ENCODE measurements at places on chromosomes 2 and 18.

GRCh38 chr18:22872900-22873537, 60.1 kb upstream of the RBBP8 start:
- no peak for DNase-seq

GRCh38 chr18:33841221-33841967, 263.4 kb downstream of the ASXL3 start:
- no peak for DNase-seq

DNA sequence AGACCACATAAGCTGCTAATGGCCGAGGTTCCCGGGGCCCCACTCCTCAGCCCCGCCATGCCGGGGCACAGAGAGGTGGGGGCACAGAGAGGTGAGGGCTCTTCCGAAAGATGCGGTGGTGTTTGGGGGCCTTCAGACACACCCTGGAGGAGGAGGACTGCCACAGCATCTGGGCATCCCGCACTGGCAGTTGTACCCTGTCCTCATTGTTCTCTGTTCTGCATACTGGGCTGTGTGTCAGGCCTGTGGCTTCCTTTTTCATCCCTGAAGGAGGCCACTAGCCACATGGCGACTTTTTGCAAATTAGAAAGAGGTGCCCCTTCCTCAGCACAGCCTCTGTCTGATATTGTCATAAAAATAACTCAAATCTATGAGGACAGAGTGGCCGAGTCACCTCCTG, 150.1 kb downstream of the CTIF start:
- DNase-seq = no peak

DNA sequence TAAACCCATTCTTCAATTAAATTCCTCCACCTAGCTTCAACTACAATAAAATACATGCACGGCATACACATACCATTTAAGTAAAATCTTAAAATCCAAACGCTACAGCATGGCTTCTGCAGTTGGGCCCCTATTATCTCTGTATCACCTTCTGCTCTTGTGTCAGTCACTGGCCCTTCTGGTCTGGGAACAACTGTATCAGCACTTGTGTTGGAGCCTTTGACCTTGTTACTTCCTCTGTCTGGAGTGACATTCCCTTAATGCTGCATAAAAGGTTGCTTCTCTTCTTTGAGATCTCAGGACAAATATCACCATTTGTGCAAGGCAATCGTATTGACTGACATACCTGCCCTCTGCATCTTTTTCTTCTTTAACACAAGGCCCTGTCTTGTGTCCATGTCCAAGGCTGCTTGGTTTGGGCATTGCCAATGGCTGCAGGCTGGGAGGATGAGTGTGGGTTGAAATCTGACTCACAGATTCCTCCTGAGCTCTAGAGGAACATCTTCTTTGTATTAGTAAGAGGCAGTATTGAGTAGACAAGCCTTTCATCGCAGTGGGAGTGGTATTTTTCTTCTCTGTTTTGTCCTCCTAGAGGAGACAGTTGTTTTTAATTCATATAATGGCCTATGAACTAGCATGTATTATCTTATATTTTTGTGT, 267.8 kb upstream of the TRIB2 start:
- no peak for DNase-seq

- no peak for DNase-seq
Measured at GRCh38 chr2:61770746-61771145, 83.1 kb downstream of the FAM161A start.

DNA sequence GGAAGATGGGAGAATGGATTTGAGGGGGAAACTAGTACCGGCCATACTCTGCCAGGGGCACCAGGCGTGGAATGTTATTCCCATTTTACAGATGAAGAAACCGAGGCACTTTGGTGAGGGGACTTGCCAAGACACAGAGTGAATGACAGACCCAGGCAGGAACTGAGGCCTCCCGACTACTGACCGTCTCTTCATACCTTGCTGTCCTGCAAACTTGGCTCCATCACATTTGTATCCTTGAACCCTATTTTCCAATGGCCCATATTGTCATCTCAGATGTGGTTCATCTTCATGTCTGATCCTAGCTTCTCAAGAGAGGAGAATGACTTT, 6.2 kb upstream of the TFCP2L1 start:
- no peak for DNase-seq

GRCh38 chr18:70455731-70456130, 166.9 kb downstream of the SOCS6 start:
- DNase-seq = no peak

DNA sequence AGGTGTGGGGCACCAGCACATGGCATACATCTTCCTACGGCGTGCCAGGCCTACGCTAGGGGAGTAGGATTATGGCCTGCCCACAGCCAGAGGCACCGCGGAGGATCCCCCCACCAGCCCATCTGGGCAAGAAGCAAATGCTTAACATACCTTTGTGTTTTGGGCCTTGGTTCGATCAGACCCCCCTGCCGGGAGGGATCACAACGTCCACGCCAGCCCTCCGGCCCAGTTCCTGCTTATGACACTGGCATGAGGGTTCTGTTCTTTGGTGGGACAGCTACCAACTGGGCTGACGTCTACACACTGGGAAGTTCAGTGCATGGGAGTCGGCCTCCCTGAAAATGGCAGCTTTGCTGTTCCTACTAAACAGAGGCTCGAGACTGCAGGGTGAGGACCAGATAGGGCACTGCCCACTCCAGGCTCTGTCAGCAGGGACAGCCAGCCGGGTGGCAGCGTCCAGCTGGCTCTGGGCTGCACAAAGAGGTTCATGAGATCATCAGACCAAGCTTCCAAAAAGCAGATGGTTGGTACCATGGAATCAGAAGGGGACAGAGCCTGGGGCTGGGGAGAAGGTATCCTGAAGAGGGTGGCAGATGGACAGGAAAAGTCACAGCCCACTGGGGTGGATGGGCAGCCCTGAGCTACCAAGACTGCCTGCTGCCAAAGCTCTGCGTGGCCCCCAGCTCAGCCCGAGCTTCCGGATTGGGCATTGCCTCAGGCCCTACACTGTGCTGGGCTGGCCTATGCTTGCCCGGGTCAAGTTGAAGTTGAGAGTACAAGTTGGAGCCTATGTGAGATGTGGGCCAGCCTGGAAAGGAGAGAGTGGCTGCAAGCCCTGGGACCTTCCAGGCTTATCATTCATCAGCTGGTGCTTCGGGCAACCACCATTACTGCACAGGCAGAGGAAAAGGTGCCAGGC, 61.7 kb upstream of the TEX51 start:
- DNase-seq = no peak

DNA sequence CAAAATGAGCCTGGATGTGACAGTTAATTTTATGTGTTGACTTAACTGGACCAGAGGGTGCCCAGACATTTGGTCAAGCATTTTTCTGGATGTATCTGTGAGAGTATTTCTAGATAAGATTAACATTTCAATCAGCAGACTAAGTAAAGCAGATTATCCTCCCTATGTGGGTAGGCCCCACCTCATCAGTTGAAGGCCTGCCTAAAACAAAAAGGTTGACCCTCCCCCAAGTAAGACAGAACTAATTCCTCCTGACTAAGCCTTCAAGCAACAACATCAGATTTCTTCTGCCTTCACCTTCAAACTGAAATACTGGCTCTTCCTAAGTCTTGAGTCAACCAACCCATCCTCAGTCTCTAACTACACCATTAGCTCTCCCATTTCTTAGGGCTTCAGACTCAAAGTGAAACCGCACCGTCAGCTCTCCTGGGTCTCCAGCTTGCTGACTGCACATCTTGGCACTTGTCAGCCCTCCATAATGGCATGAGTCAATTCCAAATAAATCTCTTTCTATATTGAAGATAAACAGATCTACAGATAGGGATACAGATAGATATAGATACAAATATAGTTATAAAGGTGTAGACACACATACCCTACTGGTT, 47.9 kb downstream of the MEMO1 start:
- DNase-seq = no peak

DNA sequence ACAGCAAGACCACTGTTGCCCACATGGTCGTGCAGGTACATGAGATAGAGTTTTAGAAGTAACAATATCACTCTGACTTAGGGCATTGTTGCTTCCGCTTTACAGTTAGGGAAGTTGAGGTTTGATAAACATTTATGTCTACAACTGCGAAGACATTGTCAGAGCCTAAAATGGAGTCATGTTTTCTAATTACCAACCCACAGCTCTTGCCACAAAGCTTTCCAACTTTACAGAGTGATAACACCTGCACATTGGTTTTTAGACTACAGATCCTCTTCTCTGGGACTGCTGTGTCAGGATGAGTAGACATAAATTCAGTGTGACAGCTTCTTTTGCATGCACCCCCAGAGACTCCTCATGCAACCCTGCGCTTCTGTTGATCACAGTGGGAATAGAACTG, 119.0 kb downstream of the FEZ2 start:
- DNase-seq = no peak

DNA sequence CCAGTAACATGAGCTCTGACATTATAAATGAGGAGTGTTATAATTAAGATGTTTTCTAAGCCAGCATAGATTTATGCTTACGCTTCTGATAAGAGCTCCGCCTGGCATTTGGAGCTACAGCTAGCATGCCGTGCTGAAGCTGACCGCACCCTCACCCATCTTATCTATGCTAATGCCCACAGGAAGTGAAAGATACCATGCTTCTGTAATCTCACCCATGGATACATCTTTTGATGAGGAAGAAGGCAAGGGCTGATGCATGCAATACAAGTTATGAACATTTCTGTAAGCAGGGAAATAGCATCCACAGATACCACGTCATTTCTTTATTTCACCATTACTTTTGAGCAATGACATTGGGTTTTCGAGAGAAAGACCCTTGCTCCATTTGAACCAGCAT, 82.3 kb downstream of the ARL4C start:
- DNase-seq = no peak

- no peak for DNase-seq
Measured at GRCh38 chr2:30499681-30500080, 52.6 kb downstream of the LCLAT1 start.

DNA sequence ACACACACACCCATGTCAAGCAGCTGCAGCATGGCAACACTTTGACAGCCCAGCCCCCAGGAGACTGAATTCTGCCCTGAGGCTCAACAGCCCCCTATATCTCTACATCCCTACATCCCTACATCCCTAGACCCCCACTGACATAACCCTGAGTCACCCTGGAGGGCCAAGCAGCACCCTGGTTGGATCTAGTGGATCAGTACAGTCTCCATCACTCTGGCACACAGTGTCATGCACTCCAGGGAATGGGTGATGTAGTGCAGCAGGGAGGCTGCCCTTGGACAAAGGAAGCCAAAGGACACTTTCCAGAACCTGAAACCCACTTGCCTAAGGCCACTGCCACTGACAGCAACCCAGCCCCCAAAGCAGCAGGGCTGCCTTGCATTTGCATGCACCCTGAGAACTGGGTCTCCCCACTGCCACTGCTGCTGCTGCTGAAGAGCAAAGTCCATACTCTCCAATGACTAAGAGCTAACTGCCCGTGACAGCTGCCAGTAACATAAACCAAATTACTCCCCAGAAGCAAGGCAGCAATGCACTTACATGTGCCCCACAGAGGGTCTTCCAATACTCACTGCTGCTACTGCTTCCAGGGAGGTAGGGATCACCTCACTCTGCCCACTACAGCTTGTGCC, 681.6 kb upstream of the KLHL29 start:
- DNase-seq = no peak

DNA sequence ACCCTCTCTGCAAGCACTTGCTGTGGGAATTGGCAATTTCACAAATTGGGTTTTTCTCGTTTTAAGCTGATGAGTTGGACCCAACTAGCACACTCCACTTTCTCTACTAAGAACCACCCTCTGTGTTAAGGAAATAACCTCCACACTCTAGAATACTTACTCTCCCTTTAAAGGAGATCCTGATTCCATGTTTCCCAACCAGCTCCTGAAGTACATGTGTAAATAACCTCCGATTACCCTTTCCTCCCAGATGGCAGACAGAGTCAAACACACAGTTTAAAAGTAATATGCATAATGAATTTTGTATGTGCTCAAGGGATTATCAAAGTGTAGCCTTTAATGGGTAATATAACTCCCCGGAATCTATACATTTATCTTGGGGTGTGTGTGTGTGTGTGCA, 171.3 kb upstream of the OSR1 start:
- DNase-seq = no peak

DNA sequence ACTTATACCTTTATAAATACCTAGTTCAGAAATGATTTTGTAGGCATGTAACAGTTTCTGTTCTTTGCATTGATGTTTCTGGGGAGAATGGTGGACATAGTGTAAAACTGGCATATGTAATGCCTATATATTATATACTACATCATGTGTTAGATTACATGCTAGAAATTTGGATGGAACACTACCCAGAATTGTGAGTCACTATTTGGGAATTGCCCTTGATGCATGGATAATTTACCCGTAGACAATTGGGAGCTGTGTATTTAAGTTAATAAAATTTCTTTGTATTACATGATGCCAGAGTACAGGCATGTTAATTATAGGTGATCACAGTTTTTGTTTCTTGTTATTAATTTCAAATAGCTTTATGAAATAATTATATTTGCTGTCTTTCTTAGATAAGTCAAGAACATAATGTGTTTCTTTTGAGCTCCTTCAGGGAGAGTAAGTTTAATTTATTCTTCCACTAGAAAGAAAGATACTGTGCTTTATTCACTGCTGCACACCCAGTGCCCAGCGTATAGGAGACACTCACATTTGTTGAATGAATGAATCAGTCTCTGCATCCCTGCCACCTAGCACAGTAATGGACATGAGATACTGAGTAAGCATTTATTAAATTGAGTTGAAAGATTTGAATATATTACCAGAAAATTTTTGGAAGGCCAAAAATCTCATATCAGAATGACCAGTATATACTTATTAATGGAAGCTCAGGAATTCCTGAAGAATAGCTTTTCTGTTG, 16.9 kb downstream of the ACSL3 start:
- DNase-seq = no peak

DNA sequence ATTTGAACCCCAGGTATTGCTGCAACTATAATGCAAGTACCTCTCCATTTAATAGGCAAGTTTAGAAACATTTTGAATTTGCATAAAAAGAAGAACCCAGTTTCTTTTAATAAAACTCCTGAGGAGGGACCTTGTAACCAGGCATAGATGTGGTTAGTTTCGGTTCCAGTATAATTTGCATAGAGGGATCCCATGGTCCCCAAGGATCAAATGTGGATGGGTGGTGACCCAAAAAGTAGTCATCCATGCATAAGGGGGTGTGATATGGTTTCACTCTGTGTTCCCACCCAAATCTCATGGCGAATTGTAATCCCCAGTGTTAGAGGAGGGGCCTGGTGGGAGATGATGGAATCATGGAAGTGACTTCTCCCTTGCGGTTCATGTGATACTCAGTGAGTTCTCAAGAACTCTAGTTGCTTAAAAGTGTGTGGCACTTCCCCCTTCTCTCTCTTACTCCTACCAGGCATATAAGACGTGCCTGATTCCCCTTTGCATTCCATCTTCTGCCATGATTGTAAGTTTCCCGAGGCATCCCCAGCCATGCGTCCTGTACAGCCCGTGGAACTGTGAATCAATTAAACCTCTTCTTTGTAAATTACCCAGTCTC, 40.2 kb upstream of the SKA1 start:
- no peak for DNase-seq

- DNase-seq = no peak
Measured at GRCh38 chr2:168466190-168466737, 10.2 kb downstream of the CERS6 start.

DNA sequence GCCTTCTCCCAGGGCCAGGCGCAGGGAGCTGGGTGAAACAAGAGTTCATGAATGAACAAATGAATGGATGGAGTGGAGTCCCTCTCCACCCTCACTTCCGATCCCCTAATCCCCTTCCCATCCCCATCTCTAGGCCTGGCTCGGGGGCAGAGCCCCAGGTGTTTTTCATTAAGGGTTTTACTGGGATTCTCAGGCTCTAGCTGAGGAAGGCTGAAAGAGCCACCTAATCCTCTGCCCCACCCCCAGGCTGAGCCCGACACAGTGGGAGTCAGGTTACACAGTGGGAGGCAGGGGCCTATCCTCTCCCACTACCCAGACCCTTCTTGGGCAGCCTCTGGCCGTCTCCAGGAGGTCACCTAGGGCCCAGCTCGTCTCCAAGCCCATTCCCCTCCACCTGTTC, 36.1 kb downstream of the SDC1 start:
- DNase-seq = no peak
